ENCODE measurements at places on chromosomes 5 and 9.
A peak's percentile ranks its signal among the peaks of the same experiment; 100 is the strongest.

DNA sequence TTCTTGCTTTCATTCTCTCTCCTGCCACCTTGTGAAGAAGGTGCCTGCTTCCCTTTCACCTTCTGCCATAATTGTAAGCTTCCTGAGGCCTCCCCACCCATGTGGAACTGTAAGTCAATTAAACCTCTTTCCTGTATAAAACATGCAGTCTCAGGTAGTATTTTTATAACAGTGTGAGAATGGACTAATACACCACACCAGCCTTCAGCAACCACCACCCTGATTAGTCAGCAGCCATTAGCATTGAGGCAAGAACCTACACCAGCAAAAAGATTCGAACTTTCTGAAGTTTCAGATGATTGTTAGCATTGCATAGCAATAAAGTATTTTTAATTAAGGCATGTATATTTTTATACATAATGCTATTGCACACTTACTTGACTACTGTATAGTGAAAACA is 980.2 kb downstream of the EFNA5 start:
- no peak for DNase-seq

- DNase-seq: no peak
These were observed 5.4 kb downstream of the NNT start for GRCh38 chr5:43608406-43608805.

- no peak for DNase-seq
These were observed 63.7 kb downstream of the MLLT3 start for GRCh38 chr9:20558566-20559016.

DNA sequence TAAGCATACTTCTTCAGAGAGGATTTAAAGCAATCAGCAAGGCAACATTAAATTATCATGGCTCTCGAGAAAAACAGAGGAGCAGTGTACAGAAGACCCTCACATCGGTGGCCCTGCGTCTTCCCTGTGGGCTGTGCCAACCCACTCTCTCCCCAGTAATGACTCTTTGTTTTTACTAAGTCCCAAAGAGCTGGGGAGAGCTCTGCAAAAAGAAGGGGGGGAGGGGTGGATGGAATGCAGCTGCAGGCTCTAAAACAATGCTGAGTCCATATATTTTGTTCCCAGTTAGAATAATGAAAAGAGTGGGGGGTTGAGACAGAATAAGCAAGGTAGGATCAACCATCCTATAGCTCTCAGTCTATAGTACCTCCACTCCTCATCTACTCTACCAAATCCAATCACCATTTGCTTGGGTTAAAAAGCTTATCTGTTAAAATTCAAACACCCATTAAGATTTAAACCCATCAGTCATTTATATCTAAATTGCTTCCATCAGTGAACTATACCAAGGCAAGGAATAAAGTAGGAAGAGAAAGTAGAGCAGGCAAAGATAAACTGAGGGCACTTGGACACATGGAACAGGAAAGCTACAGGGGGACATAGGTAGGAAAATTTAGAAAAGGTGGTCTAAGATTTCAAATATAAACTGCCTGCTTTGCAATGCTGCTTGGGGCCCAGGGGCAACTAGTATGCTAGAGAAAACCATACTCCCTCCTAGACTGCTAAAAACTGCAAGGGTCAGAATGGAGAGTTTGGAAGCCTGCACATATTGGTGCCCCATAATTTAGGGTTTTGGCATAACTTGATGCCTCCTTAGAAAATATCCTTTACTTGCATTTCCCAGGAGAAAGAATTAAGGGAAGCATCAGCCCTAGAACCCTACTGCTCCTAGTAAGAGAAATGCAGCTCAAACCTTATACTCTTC is 20.6 kb downstream of the ELL2 start:
- peak; percentile 31 for DNase-seq

DNA sequence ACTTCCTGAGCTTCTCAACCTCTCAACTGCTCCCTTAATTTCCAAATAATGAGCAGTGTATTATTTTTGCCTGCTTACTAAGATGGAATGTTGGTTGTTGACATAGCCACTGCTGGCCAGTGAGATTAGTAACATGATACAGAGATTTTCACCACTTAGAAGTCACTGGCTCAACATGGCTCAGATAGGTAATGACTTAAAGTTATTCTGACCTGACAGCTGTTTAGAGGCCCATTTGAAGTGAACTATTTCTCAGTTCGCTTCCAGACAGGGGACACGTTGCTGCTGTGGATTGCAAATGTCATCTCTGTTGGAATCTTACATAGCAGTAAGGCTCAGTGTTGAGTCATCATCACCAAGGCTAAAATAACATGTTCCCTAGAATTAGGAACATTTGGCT is 490.2 kb downstream of the TLE4 start:
- DNase-seq: no peak

- no peak for DNase-seq
These were observed 304.6 kb downstream of the PDE4D start for GRCh38 chr5:59588922-59589321.

GRCh38 chr9:37640246-37640645 is 10.5 kb upstream of the FRMPD1 start:
- no peak for DNase-seq

- no peak for DNase-seq
These were observed 272.9 kb downstream of the PDE4D start for GRCh38 chr5:59620535-59621212.

DNA sequence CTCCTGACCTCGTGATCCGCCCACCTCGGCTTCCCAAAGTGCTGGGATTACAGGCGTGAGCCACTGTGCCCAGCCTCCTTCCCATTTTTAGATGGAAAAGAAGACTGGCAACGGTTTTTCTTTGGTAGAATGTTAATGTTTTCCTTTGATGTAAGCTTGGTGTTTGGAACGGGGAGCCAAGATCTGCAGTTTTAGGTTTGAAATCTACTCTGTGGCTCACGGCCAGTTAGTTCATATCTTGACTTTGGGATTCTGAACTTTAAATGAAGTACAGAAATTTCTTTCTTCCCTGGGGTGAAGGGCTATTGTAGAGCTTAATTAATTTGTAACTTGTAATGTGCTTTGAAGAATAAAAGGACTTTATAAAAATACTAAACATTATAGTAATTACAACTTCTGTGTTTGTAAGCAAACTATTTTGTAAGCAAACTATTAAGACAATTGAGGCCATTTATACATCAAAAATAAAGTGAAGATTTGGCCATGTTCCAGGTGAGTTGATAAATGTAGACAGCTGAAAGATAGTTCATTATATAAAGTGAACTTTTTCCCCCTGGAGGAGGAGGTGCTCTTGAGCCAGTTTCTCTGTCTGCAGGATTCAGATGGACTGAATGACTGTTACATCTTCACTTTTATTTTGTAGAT is 117.1 kb upstream of the TUT7 start:
- no peak for DNase-seq

DNA sequence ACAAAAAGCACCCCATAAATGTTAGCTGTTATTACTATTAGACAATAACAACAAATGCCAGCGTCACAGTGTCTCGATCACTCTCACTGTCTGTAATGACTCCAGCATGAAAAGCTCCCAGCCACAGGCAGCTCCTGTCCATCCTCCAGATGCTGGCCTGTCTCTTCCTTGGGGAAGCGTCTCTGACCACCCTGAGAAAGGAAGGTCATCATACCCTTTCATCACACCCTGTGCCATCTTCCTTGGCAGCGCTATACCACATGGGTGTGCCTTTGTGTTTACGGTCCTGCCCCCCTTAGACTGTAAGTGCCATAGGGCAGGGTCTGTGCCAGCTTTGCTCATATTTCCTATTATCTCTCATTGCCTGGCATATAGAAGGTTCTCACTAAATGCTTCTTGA is 90.6 kb downstream of the PRRT1B start:
- DNase-seq: no peak

DNA sequence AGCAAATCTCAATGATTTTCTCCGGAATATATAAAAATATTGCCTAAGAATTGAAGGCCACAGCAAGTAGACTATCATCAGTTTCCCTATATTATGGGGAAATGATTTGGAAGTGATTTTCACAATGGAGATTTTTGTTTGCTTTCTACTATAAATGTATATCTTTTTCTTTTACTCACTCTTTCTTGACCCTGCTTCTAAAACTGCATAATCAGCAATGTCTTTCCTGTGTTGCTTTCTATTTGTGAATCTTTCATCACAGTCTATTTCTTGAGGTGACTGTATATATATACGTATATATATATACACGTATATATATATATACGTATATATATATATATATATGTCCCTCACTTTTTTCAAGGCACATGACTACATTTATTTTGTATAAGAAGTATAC is 622.6 kb downstream of the DTWD2 start:
- no peak for DNase-seq
